Activated CD8-positive, alpha-beta memory T cell treated with anti-CD3 and anti-CD28 coated beads for 24 hours (primary cell): ENCODE measurements at places on chromosomes 7 and 10.

DNA sequence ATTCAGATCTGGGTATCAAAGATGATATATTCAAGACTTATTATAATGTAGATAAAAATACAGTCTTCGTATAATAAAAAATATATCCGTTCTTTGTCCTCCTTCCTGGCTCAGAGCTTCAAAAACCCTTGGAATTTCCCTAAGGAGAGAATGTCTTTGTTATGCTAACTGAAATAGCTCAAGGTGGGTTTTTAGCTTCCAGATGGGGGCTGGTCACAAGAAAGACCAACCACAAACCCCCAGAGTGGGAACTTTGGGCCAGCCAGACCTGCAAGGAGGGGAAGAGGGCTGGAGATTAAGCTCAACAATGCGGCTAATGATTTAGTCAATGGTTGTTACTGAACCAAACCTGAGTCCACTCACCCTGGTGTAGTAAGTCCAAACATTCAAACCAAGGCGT is 196.4 kb downstream of the SDHAF3 start:
- DNase-seq, result no peak

- DNase-seq, result no peak
These were observed 210.8 kb downstream of the CCSER2 start for GRCh38 chr10:84539216-84539615.

DNA sequence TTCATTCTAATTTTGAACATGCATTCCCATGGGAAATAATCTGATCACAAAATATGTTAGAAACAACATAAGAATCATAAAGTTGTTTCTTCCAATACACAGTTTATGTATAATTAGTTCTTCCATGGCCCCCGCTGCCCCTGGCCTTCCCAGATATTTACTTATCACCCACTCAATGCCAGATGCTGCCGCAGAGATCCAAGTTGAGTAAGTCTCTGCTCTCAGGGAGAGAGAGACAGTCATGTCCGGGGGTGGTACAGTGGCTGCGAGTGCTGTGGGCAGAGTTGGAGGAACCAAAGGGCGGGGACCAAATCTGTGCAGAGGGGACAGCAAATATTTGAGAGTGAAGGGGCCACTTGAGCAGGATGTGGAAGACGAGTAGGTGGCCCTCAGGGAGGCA is 37.1 kb downstream of the COL26A1 start:
- DNase-seq, result no peak

DNA sequence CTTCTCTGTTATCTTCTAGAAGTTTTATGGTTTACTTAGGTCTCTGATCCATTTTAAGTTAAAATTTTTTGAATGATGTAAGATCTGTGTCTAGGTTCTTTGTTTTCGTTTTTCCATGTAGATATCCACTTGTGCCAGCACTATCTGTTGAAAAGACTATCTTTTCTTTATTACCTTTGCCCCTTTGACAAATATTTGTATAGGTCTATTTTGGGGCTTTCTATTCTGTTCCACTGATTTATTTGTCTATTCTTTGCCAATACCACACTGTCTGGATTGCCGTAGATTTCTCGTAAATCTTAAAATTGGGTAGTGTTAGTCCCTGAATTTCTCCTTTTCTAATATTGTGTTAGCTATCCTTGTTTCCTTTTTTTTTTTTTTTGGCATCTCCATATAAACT is 71.4 kb upstream of the PDSS1 start:
- DNase-seq, result no peak

- DNase-seq, result no peak
These were observed 19.1 kb upstream of the ARMS2 start for GRCh38 chr10:122435212-122435827.

GRCh38 chr7:123715799-123716198 is 33.0 kb downstream of the WASL start:
- no peak for DNase-seq

DNA sequence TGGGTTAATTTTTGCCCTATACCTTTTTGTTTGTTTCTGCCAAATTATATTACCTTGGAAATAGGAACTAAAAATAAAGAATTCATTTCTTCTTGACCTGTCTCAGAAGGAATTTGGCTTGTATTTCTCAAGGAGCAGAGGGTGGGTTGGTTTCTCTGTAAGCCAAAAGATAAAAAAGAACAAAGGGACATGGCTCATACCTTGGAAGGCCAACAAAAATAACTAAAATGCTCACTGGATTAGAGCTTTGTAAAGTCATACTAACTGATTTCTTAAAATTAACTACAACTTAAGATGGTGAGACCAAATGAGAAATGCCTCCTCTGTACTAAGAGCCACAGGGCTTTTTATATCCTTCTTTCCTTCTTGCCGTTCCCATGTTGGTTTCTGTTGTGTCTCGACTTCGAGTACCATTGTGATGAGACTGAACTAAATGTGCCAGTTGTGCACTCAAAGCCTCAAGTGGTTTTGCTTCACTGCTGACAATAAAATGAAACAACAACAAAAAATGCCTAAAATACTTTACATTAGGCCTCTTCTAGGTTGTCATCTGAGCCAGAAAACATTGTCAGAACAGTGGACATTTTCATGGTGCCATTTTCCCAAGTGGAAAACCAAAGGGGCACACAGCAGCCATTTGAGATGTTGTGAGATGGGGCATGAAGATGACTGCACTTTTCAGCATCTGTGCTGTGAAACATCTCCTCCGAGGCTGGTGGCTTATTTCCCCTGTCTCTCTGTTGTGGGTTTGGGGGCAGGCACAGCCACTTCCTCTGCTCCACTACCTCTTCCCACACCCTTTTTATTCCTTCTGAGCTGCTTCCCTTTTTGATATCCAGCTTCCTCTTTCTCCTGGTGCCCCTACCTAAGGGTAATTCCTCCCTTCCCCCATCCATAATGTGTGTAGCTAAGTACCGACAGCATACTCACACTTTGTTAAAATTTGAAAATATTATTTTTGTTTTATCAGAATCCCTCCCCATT is 51.8 kb upstream of the AGR3 start:
- DNase-seq, result no peak

DNA sequence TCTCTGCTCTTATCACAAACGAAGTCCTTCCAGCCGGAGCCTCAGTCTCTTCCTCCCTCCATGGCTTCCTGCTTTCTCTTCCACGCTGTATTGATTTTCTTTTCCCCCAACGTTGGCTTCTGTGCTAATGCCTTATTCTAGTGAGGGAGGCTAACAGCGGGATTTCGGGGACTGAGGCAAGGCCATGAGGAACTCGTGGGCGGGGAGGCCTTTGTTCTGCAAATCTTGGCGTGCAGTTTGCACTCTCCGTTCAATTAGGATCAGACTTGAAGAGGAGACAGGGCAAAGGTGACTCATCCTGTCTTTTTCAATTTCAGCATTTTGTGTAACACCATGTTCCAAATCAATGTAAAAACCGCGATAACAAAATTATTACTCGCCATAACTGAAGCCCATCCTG is 25.3 kb downstream of the EN2 start:
- DNase-seq, result peak; percentile 54

GRCh38 chr10:62903828-62904227 is 87.7 kb upstream of the EGR2 start:
- no peak for DNase-seq

DNA sequence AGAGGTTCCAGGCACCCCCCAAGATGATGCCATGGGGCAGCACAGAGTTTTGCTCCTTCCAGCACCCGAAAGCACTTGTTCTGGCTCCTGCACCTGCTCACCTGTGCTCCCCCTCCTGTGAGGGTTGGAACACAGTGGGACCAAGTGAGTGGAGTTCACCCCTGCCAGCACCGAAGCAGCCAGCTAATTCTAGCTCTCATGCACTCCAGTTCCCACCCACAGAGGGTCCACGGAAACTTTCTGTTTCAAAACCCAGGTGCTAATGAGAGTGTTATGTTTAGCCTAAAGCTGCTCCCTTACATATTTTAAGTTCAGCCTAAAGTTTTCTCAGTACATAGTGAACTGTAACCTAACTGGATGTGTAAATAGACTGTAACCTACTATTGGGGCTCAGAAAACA is 42.6 kb upstream of the SLC35G1 start:
- DNase-seq, result no peak

DNA sequence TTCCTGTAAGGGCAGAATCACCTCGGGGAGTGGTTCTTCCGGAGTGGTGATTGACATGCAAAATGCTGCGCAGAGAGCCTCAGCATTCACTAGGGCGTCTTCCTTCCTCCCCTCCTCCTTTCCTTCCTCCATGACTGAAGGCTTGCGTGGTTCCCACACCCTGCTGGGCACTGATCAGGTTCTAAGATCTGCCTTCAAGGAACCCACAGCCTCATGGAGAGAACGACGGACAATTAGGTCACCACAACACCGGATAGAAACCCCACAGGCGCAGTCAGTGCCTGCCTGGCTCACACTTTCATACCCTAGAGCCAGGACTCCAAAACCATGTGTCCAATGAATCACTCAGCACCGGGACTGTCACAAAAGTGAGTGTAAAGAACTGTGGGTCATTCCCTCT is 131.3 kb downstream of the DPP6 start:
- no peak for DNase-seq

- no peak for DNase-seq
These were observed 131.1 kb upstream of the MGMT start for GRCh38 chr10:129335942-129336341.

GRCh38 chr7:153370092-153370491 is 610.5 kb downstream of the ACTR3B start:
- no peak for DNase-seq

- DNase-seq, result no peak
These were observed 34.4 kb downstream of the PLEKHA8 start for GRCh38 chr7:30062587-30062986.

DNA sequence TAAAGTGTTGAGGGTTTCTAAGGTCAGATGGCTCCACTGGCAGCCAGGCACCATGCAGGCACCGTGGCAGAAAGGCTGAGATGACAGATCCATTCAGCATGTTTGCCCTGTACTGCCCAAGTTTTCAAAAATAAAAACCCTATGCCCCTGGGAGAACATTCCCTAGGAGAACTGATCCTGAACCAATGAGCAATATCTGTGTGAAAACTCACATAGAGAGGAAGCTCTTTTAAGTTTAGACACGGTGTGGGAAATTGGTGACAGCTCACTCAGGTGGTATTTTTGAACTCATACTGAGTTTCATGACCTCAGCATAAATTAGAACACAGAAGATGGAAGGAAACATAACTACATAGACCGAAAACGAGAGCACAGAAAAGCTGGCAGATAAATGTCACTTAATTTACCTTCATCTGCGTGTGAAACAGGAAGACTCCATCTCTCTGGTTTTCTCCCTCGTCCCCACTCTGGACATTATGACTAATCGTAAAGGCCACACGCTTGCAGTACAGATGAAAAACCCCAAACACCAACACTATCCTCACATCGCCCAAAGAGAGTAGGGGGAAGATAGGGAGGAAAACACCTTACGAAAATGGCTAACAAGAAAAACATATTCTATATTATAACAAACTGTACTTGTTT is 127.8 kb downstream of the ICA1 start:
- no peak for DNase-seq

DNA sequence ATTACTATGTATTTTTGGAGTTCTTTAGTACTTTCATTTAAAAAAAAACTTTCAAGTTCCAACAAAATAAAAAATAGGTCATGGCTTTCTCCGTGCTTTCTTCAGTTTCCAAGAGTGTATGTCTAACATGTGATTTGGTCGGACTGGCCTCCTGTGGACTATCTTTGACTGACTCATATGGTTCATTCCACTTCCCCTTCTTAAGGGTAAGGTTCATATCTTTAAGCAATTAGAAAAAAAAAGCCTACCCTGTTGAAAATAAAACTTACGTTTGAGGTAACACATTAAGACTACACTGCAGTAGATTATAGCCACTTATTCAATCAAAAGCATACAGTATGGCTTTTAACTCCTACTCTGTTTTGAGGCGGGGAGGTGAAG is 112.8 kb upstream of the AHR start:
- DNase-seq, result no peak

GRCh38 chr7:77157446-77157845 is 35.0 kb downstream of the CCDC146 start:
- no peak for DNase-seq

DNA sequence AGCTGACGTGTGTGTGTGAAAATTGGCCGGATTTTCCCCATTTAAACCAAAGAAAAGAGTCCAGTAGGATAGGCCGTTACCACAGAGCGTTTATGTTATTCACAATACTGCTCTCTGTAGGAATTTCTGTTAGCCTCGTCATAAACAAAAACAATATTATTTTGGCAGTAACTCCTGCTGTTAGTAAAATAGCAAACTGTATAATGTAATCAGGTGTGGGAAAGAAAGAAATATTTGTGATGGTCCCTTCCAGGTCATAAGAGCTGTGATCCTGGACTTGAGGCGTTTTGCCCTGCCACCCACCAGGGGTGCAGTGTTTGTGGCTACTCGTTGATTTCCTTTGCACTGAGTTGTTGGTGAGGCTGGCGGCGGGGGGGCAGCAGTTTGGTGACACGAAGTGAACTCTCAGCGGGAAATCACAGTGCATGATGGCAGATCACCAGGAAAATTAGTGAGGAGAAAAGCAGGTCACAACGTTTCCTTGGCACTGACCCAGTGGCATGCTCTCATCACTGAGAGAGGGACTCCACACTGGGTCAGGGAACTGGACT is 2.8 kb downstream of the EEPD1 start:
- DNase-seq, result no peak

DNA sequence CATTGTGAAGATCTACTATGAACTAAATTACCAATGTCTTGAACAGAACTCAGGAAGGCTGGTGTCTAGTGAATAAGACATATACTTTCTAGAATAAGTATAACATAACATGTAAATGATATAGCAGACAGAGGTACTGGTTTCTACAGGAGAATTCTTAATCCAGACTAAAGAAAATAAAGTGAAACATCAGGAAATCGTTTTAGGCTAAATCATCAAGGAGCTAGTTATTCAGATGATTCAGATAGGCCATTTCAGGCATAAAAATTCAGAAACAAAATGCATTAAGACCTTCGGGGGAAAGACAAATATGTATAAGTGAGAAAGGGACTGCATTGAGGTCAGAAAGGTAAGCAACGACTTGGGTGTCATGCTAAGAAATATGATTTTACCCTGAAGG is 170.6 kb downstream of the LRRN3 start:
- no peak for DNase-seq

- DNase-seq, result no peak
These were observed 118.0 kb downstream of the NRF1 start for GRCh38 chr7:129729511-129729910.

GRCh38 chr7:74231232-74231590 is 21.4 kb downstream of the LAT2 start:
- no peak for DNase-seq

GRCh38 chr7:50389961-50390360 is 60.2 kb downstream of the FIGNL1 start:
- no peak for DNase-seq
